ENCODE measurements at places on chromosomes 1 and 21.

DNA sequence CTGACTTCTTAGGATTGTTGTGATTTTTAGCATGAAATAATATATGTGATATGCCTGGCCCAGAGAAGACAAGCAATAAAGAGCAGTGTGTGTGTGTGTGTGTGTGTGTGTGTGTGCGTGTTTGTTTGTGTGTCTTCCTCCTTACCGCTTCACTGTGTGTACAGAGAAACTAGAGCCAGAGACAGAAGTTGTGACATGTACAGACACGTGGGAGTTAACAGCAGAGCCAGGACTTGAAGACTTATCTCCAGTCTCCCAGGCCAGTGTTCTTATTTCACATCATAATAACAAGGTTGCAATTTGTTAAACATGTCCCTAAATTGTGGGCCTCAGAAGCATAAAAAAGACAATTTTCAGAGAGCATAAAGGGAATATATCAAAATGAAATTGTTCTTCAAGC lies 192.0 kb upstream of the JUN start:
- DNase-seq: no peak

- no peak for DNase-seq
Observed at GRCh38 chr21:35378881-35379280, 329.8 kb upstream of the RUNX1 start.

DNA sequence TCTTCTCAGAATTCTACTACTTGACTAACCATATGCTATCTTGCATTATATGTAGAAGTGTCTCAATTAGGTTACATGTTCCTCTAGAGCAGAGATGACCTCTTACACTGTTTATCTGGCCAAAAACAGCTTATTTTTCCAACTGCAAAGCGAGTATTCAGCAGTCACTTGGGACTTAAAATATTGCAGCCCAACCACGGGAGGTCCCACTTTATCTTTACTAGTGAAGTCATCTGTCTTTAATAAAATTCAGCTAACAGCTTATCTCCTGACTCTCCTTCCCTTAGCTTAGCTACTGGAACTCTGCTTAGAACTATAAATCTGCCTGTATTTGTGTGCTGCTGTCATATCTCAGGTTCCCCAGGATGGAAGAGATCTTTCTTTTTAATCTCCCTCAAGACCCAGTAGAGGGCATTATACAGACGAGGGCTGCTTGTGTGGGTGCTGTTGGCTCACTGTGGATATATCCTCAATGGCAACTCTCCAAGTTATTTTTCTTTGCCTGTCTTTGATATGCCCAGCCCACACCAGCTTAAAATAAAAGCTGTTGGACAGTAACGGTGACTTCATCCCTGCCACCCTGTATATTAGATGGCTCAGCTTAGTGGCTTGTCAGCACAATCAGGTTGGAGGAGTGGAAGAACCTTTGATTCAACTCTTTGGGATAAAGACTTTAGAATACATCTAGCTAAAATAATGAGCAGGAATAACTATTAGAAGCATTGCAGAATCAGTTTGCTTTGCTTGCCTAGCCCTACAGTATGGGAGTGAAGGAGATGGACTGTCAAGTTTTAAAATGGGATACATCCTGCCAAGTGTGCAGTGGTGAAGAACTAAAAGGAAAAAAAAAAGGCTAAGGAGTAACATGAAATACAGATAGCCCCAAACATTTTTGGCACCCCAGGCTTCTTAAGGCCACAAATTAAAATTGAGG lies 9.6 kb downstream of the ENSA start:
- DNase-seq: peak; percentile 70

DNA sequence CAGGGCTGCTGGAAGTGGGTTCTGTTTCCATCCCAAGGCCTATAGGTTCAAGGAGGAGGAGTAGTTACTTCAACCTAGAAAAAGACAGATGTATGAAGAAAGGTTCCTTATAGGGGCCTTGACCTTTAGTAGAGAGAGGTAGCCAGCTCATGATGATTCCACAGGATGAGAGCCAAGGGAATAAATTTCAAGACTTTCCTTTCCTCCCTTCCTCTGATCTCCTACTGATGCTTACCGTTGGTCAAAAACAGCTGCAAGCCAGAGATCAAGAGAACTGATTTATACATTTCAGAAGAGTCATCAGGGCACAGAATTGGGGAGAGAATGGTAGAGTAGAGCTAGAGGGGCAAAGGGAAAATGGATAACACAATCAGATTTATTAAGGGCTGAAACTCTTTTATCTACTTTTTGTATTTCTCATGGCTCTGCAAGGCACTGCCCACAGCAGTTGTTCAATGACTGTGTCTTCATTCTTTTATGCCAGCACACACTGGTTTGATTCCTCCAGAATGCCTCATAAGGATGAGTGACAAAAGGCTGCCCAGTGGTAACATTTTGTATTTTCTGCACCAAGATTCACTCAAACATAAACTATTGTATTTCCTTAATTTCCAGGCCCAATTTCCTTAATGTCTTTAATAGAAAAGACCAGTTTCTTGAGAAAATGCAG lies 37.4 kb downstream of the AK5 start:
- no peak for DNase-seq

DNA sequence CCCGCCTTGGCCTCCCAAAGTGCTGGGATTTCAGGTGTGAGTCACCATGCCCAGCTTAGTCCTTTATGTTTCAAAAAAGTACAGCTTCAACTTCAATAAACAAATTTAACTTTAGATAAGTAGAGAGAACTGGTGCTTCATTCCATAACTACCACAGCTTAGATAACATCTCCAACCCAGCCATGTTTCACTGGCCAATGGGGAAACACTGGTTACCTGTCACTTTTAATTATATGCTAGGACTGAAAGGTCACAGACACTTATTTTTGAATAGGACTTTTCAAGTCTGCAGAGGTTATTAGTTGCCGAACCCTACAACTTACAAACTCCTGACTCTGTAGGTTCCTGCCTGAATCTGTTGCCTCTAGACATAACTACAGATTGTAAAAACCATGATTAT lies 56.5 kb upstream of the ST6GALNAC3 start:
- no peak for DNase-seq

- DNase-seq: no peak
Observed at GRCh38 chr1:6171548-6172124, 8.5 kb downstream of the CHD5 start.

GRCh38 chr1:181152892-181153633 lies 64.6 kb downstream of the IER5 start:
- peak; percentile 64 for DNase-seq

- no peak for DNase-seq
Observed at GRCh38 chr1:205576011-205576410, 55.8 kb downstream of the ELK4 start.

GRCh38 chr1:170864876-170865538 lies 70.3 kb upstream of the MROH9 start:
- DNase-seq: no peak

GRCh38 chr1:48082271-48082962 lies 85.2 kb upstream of the TRABD2B start:
- DNase-seq: peak; percentile 39
